Stimulated activated CD4-positive, alpha-beta T cell treated with anti-CD3 and anti-CD28 coated beads, Interleukin-12 subunit alpha, Interleukin-12 subunit beta, amount 100 ng/mL, for 4 hours (primary cell): ENCODE measurements at places on chromosomes 7 and 10.

GRCh38 chr7:91683823-91684222 lies 196.7 kb downstream of the MTERF1 start:
- no peak for DNase-seq

GRCh38 chr10:110042891-110043290 lies 35.1 kb downstream of the ADD3 start:
- no peak for DNase-seq

DNA sequence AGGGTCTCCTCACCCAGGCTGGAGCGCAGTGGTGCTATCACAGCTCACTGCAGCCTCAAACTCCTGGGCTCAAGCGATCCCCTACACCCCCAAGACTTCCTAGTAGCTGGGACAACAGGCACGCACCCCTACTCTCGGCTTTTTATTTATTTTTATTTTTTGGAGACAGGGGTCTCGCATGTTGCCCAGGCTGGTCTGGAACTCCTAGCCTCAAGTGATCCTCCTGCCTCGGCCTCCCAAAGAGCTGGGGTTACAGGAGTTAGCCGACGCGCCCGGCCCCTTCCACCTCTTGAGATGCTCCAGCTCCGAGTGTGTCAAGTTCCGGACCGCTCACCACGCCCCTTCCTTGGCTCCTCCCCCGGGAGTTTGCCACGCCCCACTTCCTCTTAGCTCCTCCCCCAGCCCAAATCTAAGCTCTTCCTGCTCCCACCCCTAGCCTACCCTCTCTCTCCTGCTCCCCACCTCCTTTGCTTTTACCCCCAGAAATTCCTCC lies 6.3 kb downstream of the NAT16 start:
- DNase-seq = peak; percentile 58

GRCh38 chr10:29471544-29471859 lies 163.3 kb downstream of the SVIL start:
- DNase-seq = no peak

GRCh38 chr7:1723254-1723653 lies 53.2 kb downstream of the ELFN1 start:
- DNase-seq = no peak
